ENCODE measurements at places on chromosomes 2 and 18.

GRCh38 chr2:65532937-65533336, 100.5 kb upstream of the SPRED2 start:
- no peak for DNase-seq

- DNase-seq: no peak
Measured at GRCh38 chr2:4884117-4884571, 808.0 kb upstream of the SOX11 start.

DNA sequence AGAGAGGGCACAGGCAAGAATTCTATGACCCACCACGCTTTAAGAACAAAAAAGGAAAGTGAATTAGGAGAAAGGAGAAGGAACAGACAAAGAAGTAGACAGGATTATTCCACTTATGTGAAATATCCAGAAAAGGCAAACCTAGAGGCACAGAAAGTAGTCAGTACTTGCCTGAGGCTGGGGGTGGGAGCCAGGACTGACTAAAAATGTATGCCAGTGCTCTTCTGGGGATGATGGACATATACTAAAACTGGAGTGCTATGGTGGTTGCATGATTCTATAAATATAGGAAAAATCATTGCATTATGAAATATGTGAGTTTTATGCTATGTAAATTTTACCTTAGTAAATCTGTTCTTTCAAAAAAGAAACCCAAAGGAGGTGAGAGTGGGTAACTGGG, 73.9 kb upstream of the TTN start:
- no peak for DNase-seq

DNA sequence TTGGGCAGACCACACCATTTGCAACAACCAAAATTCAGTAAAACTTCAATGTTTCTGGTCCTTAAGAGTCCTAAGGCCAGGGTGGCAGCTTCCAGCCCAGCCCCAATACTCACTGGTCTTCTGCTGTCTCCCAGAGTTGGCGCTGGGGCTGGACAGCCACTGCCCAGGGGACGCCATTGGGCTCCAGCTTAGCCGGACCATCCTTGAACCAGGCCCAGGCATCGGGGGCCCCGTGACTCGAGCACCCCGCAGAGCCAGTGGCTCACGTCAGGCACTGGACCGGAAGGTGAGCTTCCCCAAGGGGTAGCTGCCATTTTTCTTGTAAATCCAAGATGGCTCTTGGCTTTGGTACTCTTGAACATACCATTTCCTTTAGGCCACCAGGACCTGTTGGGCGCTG, 21.8 kb downstream of the SNED1 start:
- DNase-seq: no peak
